ENCODE measurements at places on chromosomes 3 and 15. TPM values are rescaled to one million over a fixed set of nuclear protein-coding genes. Genes with fewer than 3 reads are reported as not detected.

DNA sequence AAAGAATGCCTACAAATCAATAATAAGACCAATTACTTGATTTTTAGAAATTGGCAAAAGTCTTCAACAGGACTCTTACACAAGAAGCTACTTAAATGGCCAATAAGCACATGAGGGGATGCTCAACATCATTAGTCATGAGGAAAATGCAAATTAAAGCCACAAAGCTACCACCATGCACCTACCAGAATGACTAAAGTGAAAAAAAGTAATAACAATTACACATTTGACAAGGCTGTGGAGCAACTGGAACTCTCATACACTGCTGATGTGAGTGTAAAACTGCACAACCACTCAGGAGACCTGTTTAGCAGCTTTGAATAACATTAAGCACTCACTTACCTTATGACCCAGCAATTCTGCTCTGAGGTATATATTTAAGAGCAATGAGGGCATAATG lies 68.4 kb downstream of the PPCDC start:
- DNase-seq: no peak

GRCh38 chr3:128481438-128481942 lies 11.5 kb downstream of the GATA2 start:
- no peak for DNase-seq

GRCh38 chr3:184715943-184716621 lies 4.2 kb upstream of the MAGEF1 start:
- DNase-seq: no peak

GRCh38 chr3:129360171-129360611 lies 68.2 kb downstream of the EFCAB12 start:
- no peak for DNase-seq

DNA sequence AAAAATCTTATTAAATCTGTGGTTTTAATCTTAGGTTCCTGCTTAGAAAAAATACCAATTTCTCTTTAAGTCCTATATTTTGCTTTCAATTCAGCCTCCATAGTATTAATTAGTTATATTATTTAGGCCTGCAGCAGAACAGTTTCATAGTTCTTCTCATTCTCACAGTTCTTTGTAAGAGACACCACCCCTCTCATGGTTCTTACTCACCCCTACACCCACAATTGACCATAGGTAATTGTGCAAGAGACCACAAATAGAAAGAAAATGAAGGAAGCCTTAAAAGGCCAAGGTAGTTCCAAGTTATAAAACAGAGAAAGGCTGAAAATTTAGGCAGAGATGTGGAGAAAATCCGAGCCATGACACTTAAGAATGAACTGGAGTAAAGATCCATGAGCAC lies 415.3 kb downstream of the TIGIT start:
- DNase-seq: no peak

GRCh38 chr3:158108445-158108985 lies 1.4 kb upstream of the RSRC1 start:
- DNase-seq: no peak

DNA sequence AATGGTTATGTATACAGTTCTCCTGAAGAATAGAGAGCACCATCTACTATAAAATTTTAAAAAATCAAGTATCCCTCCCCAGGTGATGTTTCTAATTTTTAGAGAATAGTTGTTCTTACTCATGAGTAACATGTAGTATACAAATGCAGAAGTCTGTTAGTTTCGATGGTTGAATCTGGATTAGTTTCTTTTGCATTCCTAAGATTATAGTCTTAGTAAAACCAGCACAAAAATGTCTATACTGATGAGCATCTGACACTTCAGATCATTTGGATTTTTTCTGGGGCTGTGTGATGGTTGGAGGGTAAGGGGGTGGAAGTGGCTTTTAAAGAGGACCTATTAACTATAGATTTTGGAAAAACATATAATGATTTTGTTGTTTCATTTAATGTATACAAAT lies 167.3 kb upstream of the SGO1 start:
- no peak for DNase-seq

DNA sequence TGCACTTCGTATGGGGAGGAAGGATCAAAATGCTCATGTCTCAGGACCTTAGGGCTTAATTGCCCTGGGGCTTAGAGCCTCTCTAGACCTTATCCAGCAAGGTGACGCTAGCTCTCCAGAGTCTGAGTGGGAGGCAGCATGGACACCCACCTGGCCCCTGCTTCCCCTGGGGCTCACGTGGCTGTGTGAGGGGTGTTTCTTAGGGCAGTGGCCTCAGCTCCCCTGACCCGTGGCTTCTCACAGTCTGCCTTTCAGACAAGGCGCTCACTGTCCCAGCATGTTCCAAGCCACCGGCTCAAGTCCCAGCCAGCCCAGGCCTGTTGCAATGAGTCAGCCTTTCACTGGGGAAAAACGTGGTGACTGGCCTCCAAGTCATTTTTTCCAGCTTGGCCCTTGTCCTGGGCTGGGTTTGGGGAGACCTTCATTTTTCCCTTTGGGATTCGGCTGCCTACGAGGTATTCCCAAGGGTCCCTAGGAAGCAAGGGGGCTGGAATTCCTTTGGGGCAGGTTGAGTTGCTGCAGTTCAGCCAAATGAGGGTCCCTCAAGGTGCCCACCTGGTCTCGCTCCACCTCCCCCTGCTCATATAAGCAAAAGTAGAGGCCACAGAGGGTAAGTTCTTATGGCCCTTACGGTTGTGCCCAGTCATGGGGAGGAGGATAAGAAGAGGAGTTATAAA lies 15.7 kb downstream of the BHLHE40 start:
- no peak for DNase-seq

CELSR3 gene
- total RNA-seq: 18.6 TPM

AP4E1 gene
- 20.7 TPM for total RNA-seq

SLC2A2 gene
- not detected for total RNA-seq

Data from activated naive CD8-positive, alpha-beta T cell treated with anti-CD3 and anti-CD28 coated beads for 36 hours (primary cell).